ENCODE measurements at places on chromosomes 16 and 17.

- DNase-seq: no peak
Measured at GRCh38 chr17:1110541-1110861, 69.3 kb downstream of the ABR start.

- no peak for DNase-seq
Measured at GRCh38 chr16:79571903-79572535, 28.5 kb downstream of the MAF start.

DNA sequence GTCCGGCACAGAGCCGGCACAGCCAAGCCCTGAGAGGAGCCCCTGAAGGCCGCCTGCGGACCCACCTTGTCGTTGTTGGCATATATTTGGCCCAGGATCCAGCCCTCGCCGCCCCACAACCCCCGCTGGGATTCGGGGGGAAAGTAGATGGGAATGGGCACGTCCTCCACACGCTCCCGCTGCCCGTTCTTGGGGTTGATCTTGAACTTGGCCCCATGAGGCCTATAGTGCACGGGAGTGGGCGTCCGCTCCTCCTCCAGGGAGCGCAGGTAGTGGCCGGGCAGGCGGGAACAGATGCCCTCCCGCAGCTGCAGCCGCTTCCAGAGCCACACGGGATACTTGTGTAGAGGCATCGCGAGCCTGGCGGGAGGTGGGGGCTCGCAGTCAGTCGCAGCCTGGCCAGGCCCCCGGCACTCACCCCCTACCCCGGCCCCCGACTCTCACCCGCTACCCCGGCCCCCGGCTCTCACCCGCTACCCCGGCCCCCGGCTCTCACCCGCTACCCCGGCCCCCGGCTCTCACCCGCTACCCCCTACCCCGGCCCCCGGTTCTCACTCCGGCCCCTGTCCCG lies 387 bp downstream of the MRPL28 start:
- no peak for DNase-seq

DNA sequence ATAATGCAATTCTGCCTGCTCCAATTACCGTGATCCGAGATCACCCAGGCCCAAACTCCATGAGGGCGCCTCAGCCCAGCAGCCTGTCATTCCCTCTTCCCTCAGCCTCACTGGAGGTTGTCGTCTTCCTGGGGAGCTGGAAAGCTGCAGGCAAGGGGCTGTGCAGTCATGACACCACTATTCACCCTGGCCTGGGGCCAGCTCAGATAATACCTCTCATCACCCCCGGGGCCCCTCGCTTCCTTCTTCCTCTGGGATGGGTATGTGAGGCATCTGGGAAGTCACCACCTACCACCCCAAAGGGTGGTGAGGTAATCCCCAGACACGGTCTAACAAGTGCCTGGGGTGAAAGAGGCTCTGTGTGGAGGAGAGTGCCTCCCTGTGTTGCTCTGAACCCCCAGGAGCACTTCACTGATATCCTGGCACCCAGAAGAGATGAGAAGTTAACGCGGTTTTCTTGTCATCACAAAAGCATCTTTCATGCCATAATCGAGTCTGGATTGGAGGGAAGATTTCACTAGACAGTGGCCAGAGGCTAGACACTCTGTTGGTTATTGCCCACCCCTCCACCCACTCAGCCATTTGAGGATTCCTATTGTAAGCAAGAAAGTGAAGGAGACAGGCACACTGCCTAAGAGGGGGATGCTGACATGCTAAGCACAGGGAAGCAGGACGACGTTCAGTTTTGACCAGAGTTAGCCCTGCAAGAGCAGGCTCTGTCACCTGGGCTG lies 18.4 kb downstream of the CFAP20 start:
- DNase-seq: no peak

DNA sequence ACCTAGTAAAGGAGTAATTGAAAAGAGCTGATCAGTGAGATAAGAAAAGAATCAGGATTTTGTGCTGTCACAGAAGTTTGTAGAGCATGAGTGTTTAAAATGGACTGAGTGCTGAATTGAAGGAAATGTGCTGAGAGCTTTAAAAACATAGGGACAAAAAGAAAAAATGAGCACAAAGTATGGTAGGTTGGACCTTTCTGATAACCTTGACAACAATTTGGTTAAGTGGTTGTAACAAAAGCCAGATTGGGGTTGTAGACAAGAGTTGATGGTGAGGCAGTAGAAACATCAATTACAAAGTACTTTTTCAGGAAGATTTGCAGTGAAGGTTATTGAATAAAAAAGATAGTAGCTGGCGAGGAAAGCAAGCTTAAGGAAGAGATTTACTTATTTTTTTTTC lies 674.7 kb upstream of the KIF2B start:
- DNase-seq: no peak

- no peak for DNase-seq
Measured at GRCh38 chr17:29753845-29754439, 131.2 kb upstream of the CORO6 start.

Measured in effector memory CD4-positive, alpha-beta T cell (primary cell).